ENCODE measurements at places on chromosomes 1 and 21.

DNA sequence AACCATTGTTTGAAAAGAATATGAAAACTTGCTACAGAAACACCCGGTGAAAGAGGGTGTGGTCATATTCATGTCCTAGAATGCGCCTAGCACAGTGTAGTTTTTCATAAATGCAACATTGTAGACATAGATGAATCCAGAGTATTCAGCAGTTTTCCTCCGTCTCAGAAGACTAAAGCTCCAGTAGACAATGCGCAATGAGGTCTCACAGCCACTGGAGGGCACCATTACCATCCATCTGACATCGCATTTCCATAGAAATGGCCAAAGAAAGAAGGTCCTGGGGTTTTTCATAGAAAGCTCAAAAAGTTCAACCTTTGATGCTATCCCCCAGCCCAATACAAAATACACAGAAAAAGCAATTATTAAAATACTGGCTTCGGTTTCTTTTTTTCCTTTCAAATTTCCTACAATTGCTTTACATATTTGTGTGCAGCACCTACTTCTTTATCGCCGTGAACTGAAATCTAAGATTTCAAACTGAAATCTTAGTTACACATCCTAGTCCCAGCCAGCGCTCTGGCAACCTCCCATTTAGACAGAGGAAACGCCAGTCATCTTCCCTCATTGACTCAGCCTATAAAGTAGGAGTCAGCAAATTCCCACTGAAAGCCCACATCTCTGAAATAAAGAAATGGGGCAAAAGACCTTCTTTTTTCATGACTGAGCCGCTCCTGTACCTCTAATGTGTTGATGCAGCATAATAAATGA is 3.9 kb upstream of the CD58 start:
- peak; percentile 81 for DNase-seq

DNA sequence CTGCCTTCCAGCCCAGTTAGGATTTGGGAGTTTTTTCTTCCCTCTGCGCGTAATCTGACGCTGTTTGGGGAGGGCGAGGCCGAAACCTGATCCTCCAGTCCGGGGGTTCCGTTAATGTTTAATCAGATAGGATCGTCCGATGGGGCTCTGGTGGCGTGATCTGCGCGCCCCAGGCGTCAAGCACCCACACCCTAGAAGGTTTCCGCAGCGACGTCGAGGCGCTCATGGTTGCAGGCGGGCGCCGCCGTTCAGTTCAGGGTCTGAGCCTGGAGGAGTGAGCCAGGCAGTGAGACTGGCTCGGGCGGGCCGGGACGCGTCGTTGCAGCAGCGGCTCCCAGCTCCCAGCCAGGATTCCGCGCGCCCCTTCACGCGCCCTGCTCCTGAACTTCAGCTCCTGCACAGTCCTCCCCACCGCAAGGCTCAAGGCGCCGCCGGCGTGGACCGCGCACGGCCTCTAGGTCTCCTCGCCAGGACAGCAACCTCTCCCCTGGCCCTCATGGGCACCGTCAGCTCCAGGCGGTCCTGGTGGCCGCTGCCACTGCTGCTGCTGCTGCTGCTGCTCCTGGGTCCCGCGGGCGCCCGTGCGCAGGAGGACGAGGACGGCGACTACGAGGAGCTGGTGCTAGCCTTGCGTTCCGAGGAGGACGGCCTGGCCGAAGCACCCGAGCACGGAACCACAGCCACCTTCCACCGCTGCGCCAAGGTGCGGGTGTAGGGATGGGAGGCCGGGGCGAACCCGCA is at the start of gene PCSK9:
PCSK9 (plus strand) TSS at position 207 of the 741 bp plus-strand sequence; CDS start at position 497, 290 bp downstream.
- DNase-seq, result peak; percentile 37

DNA sequence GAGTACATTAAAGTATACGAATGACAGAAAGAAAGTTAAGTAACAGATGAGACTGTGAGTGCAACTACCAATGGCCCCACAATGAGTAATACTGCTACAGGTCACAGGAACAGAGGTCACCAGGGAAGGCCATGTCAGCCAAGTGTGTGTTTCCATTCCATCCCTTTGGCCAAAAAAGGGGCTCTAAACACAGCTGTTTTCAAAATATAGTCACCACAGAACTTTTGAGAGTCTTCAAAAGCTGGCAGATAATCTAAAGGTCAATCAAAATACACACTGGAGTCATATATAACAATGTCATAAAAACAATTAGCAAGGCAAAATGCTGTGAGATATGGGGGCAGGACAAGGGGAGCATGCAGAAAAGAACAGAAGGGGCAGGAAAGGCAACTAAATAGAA is 10.2 kb downstream of the USP24 start:
- DNase-seq, result peak; percentile 17

DNA sequence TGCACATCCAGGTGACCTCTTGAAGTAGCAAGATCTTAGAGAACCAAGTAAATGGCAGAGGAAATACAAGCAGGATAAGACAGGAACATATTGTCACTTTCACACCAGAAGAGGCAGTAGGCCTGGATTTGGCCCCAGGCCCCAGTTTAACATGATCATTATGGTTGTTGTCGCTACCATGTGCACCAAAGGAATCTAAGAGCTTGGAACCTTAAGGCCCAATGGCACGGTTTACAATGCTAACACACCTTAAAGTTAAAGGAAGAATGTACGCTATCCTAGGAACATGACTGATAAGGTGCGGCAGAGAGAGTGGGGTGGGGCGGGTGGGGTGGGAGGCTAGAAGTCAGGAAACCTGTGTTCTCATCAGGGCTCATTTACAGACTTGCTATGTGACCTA is 147.5 kb downstream of the ROR1 start:
- DNase-seq, result no peak

DNA sequence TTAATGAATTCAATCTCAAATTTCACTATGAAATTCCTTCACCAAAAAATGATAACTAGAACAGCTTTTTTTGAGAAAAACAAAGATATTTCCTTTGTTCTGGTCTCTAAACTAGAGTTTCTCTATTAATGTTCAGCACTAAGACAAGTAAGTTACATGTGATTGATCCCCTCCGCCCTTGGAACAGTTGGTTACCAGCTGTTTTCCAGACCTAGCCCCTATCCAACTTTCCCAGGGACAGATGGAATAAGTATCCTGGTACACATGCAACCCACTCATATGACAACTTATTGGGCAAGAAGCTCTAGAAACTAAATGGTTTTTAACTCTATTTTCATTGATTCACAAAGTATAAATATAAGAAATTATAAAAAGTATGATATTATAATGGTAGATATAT is 140.4 kb downstream of the COP1 start:
- DNase-seq, result no peak

GRCh38 chr1:201108614-201109013 is 3.6 kb downstream of the CACNA1S start:
- DNase-seq, result no peak

- peak; percentile 79 for DNase-seq
Observed at GRCh38 chr1:214213136-214213535, 67.8 kb upstream of the SMYD2 start.

DNA sequence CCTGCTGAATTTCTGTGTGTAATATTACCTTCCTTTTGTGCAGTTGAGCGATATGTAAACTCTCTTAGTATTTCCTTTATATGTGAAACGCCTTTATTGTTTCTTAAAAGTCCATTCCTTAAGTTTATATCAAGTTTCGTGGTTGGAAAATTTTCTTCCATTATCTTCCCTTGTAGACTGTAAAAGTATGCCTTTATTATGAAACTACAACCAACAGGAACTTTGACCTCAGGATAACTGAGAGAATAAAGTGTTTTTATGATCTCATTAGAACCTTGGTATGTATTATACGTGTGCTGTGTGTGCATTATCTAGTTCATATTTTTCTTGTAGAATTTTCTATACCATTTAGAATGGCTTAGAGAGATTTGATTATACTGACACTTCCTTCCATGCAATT is 3.1 kb upstream of the CDC14A start:
- DNase-seq, result no peak

DNA sequence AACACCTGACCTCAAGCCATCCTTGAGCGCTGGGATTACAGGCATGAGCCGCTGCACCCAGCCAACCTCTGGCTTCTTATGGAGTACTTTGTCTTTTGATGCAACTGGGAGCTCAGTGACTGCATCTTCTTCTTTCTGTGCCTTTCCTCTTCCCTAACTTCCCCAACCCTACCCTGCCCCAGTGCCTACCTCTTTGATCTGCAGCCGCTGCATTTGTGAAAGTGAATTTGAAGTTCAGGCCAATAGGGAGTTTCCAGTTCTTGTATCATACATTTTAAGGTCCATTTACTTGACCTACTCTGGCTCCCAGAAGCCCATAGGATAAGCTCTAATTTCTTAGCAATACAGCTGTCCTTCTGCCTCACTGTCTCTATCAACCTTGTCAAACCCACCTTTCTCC is 52.2 kb downstream of the KCNC4 start:
- DNase-seq, result no peak

DNA sequence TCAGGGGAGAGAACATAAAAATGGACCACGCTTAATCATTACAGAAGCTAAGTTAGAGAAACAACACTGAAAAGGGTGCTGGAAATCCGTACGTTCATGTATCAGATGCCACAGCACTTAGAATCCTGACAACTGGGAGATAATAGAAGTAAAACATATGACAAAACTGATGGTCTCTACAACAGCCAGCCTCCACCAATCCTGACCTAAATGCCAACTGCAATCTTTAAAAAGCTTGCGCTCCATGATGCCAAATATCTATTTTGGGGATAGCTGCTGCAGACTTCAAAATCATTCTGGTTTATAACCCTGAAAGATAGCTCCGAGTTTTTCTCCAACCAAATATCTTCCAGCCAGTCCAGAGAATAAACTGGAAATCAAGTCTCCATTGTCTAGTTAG is 178.3 kb downstream of the RERE start:
- no peak for DNase-seq

DNA sequence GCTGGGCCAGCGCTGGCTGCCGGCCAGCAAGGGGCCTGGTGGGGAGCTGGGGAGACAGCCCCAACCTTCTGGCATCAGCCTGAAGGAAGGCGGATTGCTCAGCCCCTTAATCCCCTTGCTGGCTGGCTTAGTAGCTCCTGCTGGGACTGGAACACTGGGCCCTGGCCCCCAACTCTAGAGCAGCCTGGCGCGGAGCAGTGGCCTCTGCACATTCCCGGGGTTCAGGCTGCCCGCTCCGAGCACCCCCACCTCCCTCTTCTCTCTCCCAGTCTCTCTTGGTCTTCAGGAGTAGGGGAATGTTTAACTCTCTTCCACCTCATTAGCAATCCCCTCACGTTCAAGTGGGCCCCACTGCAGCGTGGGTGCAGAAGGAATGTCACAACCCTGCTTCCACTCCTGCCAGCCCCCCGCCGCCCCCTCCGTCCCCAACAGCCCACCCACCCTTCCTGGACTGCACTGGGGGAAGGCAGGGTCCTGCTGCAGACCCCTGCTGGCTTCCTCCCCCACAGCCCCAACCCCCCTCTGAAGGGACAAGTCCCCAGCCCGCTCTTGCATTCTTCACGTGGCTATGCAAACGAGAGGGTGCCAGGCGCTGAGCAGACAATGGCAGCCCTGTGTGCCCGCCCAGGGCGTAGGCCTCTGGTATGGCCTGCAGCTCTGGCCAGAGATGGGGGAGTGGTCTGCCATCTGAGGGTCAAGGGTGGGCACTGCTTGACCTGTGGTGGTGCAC is 980 bp upstream of the CLDN19 start:
- DNase-seq, result no peak

GRCh38 chr1:201228011-201228983 is 37.7 kb downstream of the IGFN1 start:
- DNase-seq, result no peak

GRCh38 chr1:84078842-84079202 is 65.2 kb upstream of the PRKACB start:
- DNase-seq, result peak; percentile 5

- no peak for DNase-seq
Observed at GRCh38 chr1:109925159-109925990, 14.7 kb downstream of the CSF1 start.

GRCh38 chr1:33715195-33715811 is 148.6 kb upstream of the HMGB4 start:
- DNase-seq, result no peak
